Fibroblast of skin of scalp (primary cell): ENCODE measurements at places on chromosomes 5 and 9.
A peak's percentile ranks its signal among the peaks of the same experiment; 100 is the strongest.

GRCh38 chr5:41508186-41508585 is 2.2 kb downstream of the PLCXD3 start:
- no peak for DNase-seq

GRCh38 chr5:179762781-179763176 is 30.2 kb downstream of the MAML1 start:
- DNase-seq, result peak; percentile 47

GRCh38 chr9:93642961-93643360 is 66.6 kb downstream of the PHF2 start:
- DNase-seq, result peak; percentile 68

- DNase-seq, result no peak
Measured at GRCh38 chr5:93941897-93942296, 200.5 kb upstream of the POU5F2 start.

GRCh38 chr5:149240354-149240998 is 31.2 kb upstream of the AFAP1L1 start:
- DNase-seq, result no peak

- peak; percentile 68 for DNase-seq
Measured at GRCh38 chr9:5714501-5715401, 85.8 kb downstream of the RIC1 start.

DNA sequence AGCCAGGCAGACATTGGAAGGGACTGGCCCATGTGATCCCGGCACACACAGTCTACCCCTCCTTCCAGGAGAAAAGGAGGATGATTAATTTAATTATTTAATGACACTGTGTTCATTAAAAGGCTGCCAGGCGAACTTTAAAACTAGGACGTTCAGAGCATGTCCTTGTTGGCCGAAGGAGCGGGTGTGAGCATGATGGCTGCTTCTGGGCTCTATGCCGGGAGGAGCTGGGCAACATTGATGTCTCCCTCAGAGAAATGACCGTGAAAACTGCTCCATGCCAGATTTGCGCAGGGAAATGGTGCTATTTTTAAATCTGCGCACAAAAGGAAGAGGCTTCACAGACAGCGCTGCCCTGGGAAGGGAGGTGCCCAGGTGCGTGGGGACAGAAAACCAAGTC is 284.9 kb upstream of the IRX4 start:
- no peak for DNase-seq

DNA sequence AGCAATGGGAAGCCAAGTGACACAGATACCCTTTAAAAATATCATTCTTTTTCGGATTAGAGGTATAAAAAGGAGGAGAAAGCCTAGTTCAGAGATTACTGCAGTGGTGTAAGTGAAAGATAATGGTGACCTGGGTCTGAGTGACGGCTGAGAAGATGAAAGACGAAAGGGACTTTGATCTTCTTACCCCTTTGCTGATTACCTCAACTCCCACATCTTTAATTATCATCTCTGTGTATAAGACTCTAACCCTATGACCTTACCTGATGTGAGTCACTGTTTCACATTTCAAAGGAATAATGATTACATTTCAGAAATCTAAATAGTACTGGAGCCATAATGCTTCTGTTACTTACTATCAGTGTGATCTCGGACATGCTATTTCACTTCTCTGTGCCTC is 21.4 kb upstream of the CCNO start:
- DNase-seq, result no peak

DNA sequence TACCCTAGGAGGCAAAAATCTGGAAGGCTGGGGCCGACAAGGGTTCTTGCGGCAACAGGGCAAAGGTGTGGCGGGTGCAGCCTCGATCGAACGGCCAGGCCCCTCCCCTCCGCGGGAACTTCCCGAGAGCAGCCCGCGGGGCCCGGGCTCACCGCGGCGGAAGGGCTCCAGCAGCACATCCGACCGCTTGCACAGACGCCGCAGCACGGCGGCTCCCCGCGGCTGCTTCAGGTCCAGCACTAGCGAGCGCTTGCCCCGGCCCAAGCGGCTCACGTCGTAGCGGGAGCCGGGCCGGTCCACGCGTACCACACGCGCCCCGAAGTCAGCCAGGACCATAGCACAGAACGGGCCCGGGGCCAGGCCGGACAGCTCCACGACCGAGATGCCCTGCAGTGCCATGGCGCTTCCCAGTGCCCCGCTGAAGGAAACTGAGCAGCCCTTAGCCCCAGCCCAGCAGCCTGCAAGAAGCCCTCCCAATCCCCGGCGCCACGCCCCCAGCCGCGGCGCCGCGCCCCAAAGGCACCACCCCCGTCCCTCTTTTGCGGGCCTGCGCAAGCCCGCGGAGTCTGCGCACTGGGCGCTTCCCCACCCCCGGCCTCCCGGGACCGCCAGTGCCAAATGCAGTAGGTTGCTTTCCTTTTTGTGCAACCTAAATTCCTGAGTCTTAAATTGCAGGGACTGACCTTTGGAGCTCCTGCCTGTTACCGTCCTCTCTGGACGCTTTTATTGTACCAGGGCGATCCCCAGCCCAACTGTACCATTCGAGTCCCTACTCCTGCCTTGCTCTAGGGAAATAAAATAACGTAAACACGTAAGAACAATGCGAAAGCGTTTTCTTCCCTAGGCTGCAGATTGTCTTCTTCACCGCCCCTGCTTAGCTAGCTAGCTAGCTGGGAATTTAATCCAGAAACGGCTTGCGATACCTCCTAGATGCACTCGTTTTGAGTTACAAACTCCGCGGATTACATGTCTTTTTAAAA is at the start of gene AMACR:
Gene AMACR (minus strand): TSS at position 430 of the 980 bp plus-strand sequence. CDS start 31 bp downstream, at position 399.
- DNase-seq, result peak; percentile 93

DNA sequence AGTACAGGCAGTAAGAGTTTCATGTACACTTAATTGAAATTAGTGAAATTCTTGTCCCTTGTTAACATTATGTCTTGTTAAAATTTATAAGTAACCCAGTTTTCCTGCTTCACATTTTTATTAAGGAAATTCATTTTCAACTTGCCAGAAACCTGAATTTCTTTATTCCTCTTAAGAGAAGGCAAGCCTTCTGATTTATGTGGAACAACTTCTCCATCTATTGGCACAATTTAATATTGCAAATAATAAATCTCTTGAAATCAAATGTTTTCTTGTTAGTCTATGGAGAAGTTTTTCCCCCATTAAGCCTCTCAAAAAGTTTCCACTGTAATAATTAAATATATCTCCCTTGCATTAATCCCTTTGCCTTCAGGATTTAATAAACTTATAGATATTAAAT is 33.8 kb upstream of the ACO1 start:
- peak; percentile 20 for DNase-seq

- DNase-seq, result no peak
Measured at GRCh38 chr5:119385136-119385535, 29.3 kb downstream of the TNFAIP8 start.

- DNase-seq, result no peak
Measured at GRCh38 chr5:163916861-163917260, 411.4 kb downstream of the MAT2B start.

- DNase-seq, result no peak
Measured at GRCh38 chr5:134085411-134085810, 29.1 kb upstream of the TCF7 start.

- DNase-seq, result no peak
Measured at GRCh38 chr9:5957166-5957565, 58.3 kb downstream of the RANBP6 start.

GRCh38 chr5:98905857-98906688 is 22.7 kb downstream of the CHD1 start:
- DNase-seq, result peak; percentile 47

DNA sequence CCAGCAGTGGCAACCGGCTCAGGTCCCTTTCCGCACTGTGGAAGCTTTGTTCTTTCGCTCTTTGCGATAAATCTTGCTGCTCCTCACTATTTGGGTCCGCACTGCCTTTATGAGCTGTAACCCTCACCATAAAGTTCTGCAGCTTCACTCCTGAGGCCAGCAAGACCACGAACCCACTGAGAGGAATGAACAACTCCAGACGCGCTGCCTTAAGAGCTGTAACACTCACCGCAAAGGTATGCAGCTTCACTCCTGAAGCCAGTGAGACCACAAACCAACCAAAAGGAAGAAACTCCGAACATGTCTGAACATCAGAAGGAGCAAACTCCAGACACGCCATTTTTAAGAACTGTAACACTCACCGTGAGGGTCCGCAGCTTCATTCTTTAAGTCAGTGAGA is 103.5 kb downstream of the GLIS3 start:
- DNase-seq, result peak; percentile 65

- DNase-seq, result no peak
Measured at GRCh38 chr5:53928641-53929040, 368.2 kb downstream of the NDUFS4 start.

DNA sequence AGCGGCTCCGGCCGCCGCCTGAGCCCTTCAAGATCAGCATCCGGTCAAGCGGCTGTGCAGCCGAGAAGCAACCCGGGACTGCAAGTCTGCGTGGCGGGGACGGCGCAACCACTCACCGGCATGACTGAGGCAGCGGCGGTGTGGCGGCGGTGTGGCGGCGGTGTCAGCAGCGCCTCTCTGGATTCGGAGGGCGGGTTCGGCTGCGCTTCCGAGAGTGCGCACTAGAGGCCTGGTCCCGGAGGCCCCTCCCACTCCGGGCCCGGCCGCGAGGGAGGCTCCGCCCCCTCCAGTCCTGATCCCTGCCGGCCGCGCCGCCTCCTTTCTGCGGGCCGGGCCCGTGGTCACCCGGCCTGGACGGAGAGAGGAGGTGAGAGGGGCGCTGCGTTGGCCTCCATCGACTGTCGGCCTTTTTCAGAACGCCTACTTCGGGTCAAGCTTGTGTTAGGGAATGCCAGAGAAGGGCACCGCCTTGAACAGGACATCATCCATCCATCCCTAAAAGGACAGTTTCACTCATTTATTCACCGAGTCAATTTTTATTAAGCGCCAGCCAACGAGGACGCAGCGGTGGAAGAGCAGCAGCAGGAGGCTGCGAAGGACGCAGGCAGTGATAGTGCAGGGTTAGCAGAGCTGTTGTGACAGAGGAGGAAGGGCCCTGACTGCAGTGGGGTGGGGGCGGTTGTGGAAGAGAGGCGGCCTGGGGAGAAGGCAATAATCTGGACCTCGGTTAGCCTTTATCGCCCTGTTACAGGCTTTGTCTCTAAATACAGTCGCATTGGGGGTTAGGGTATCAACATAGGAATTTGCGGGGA is at the start of gene ATOX1:
Gene ATOX1 (minus strand): TSS at position 202 of the 812 bp plus-strand sequence. CDS start 80 bp downstream, at position 122.
- peak; percentile 88 for DNase-seq

DNA sequence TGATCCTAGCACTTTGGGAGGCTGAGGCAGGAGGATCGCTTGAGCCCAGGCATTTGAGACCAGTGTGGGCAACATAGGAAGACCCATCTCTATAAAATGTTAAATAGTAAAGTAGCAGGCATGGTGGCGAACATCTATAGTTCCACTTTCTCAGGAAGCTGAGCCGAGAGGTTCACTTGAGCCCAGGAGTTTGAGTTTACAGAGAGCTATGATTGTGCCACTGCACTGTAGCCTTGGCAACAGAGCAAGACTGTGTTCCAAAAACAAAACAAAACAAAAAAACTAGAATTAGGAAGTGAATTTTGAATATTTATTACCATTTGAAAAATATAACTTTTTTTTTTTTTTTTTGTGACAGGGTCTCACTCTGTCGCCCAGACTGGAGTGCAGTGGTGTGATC is 26.8 kb upstream of the PAX5 start:
- DNase-seq, result no peak

GRCh38 chr9:70746760-70747159 is 332.3 kb upstream of the KLF9 start:
- peak; percentile 11 for DNase-seq
